Right lung (tissue), 10 donors: ENCODE measurements at places on chromosomes 6 and 20. TPM values are rescaled to one million over a fixed set of nuclear protein-coding genes. Genes with fewer than 3 reads are reported as not detected.

The ENPP5 gene
- 10.2 TPM for polyA plus RNA-seq

DNA sequence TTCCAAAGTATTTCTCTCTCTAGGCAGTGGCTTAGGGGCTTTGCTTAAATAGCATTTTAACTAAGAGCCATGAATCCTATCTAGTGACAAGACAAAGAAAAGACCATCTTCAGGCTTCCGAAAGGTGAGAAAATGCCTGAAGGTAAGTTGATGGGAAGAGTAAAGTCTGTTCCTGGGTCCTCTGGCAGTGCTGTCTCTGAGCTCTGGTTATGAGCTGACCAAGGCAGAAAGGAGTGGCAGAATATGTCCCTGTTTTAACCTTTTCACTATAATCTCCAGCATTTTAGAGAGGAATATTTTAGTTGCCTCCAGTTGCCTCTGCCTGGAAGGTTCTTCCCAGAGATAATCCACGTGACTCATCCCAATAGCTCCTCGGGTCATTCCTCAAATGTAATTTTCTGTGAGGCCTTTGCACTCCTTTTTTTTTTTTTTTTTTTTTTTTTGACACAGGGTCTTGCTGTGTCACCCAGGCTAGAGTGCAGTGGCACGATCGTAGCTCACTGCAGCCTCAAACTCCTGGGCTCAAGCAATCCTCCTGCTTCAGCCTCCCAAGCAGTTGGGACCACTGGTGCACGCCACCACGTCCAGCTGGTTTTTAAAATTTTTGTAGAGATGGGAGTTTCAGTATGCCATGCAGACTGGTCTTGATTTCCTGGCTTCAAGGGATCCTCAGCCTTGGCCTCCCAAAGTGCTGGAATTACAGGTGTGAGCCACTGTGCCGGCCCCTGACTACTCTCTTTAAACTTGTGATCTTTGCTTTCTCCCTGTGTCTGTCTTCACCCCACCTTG lies 3.7 kb upstream of the ARMH2 start:
- no peak for DNase-seq

GRCh38 chr20:44014807-44015732 lies 100.4 kb downstream of the TOX2 start:
- peak; percentile 56 for DNase-seq

DNA sequence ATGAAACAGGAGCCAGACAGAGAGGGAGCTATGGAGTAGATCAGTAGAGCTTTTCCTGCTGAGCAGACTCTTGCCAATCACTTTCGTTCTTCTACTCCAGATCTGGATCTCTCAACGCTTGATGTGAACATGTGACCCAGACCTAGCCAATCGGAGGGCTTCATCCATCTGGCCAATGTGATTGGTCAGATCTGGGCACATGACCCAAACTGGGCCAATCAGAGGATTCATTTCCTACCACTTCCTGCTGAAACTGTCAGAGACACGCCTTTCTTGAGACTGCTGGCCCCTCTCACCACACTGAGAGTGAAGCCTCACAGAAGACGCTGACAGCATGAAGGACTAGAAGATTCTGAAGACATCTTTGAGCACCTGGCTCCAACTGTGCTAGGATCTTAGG lies 44.2 kb upstream of the ZMYND8 start:
- DNase-seq = no peak
